ENCODE measurements at places on chromosomes 5 and 9. TPM values are rescaled to one million over a fixed set of nuclear protein-coding genes. Genes with fewer than 3 reads are reported as not detected.

TAF9 gene
- total RNA-seq, result 70.5 TPM

GRCh38 chr5:106640511-106640910, 1030.2 kb downstream of the EFNA5 start:
- H3K36me3 ChIP-seq, result no peaks in the 10 kb centered on the region
- DNase-seq, result no peak
- H3K27me3 ChIP-seq, result no peaks in the 10 kb centered on the region

NCS1 gene
- total RNA-seq, result 24.3 TPM

DNA sequence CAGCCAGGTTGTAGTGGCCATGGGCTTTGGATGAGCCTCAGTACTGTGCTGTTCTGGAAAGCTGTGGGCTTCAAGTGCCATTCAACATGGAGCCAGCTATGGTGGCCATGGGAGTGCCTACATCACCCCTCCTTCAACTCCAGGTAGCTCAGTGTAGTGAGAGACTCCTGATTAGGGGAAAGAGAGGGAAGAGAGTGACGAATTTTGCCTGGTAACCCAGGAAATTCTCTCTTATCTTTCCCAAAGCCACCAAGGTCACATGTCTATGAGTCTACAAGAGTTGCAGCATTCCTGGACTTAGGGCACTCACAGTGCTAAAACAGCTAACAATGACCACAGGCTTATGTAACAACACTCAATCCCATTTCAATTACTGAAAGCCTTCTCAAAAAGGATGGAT, 81.7 kb upstream of the SPTLC1 start:
- H3K27ac ChIP-seq, result no peak overlapping the region
- DNase-seq, result no peak
- H3K4me1 ChIP-seq, result no peaks in the 10 kb centered on the region
- H3K27me3 ChIP-seq, result no peaks in the 10 kb centered on the region
- H3K4me3 ChIP-seq, result no peak overlapping the region

DNA sequence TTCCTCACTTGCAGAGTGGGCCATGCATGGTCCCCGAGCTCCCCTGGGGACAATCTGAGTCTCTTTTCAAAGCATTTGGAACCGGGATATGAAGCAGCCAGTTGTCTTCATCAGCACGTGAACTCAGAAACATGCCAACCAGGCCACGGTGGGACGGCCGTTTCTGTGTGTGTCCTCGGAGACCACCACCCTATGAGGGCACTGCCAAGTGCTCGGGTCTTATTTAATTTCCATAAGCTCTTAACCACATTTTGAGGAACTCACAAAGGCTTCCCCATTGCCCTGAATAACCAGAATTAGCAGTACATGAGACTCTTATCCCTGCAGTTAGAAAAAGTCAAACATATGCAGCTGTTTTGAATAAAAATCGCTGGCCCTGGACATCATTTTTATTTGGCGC, 60.1 kb downstream of the OTULIN start:
- no peak overlapping the region for H3K4me3 ChIP-seq
- peaks cover 14% of the 10 kb centered on the region for H3K4me1 ChIP-seq
- no peaks in the 10 kb centered on the region for H3K27me3 ChIP-seq

DNA sequence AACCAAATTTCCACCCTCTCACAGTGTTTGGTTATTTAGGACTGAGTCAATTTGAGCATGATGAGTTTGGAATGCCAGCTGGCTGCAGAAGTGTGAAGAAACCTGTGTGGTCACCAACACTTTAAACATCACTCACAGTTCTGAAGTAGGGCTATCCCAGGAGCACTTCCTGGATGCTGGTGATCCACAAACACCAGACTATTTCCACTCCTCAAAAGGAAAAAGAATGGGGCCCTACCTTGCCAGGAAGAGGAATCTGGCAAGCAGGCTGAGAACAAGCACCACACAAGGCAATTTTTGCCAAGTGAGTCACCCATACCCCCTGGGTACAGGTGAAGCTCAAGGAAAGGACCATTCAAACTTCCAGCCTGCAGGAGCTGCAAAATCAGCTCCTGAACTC, 294.2 kb upstream of the PTGER4 start:
- no peaks in the 10 kb centered on the region for H3K36me3 ChIP-seq
- peaks cover 55% of the 10 kb centered on the region for H3K4me1 ChIP-seq
- H3K27me3 ChIP-seq, result no peaks in the 10 kb centered on the region
- no peak for DNase-seq

SMIM33 gene
- 0.28 TPM for total RNA-seq

OBP2B gene
- total RNA-seq, result not detected

EFNA5 gene
- not detected for total RNA-seq

- no peak overlapping the region for H3K27ac ChIP-seq
- DNase-seq, result no peak
- no peaks in the 10 kb centered on the region for H3K4me1 ChIP-seq
- no peaks in the 10 kb centered on the region for H3K27me3 ChIP-seq
- no peaks in the 10 kb centered on the region for H3K36me3 ChIP-seq
- no peak overlapping the region for H3K4me3 ChIP-seq
These were observed 289.7 kb downstream of the MRPS30 start for GRCh38 chr5:45098483-45098882.

- no peaks in the 10 kb centered on the region for H3K4me1 ChIP-seq
- DNase-seq, result no peak
- no peaks in the 10 kb centered on the region for H3K36me3 ChIP-seq
- H3K4me3 ChIP-seq, result no peak overlapping the region
These were observed 299.4 kb upstream of the RASA1 start for GRCh38 chr5:86968301-86968753.

GRCh38 chr5:8829323-8830029, 716.4 kb downstream of the SEMA5A start:
- no peaks in the 10 kb centered on the region for H3K36me3 ChIP-seq
- no peaks in the 10 kb centered on the region for H3K4me1 ChIP-seq
- no peak overlapping the region for H3K4me3 ChIP-seq
- no peaks in the 10 kb centered on the region for H3K27me3 ChIP-seq

DNA sequence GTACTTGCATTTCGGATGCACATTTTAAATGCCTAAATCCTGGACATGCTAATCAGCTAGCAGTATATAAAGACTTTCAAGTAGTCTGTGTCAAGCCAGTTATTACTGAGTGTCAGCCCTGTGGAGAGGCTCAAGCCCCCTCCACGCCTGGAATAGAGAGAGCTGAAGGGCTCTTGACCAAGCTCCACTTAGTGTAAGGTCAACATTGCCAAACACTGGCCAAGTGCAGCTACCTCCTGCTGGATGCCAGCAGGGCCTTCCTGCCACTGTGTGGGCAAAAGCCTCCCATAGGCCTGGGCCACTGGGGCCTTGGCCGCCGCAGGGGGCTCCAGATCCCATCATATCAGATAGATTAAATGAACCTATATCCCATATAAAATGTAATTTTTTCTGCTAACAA, 239.4 kb upstream of the PANK3 start:
- no peaks in the 10 kb centered on the region for H3K36me3 ChIP-seq
- H3K27ac ChIP-seq, result no peak overlapping the region
- no peak for DNase-seq
- no peaks in the 10 kb centered on the region for H3K27me3 ChIP-seq

CARD9 gene
- 1.5 TPM for total RNA-seq

WWC1 gene
- total RNA-seq, result 0.77 TPM

DNA sequence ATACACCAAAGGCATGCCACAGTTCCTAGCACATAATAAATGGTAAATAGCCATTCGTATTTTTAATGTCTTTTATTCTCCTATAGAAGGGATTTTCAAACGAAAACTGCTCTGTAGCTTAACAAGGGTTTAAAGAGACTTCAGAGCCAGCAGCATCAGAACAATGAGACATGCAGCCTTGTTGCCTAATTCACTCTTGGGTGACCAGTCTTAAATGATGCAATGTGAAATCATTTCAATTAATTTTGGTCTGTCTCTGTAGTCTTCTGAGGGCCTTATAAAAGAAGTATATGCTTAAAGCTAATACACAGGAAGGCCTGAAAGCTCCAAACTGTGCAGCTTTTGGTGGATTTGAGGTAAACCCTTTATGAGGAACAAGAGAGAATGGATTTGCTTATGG, 888.8 kb upstream of the WWC1 start:
- H3K27me3 ChIP-seq, result no peaks in the 10 kb centered on the region
- H3K36me3 ChIP-seq, result no peaks in the 10 kb centered on the region
- H3K4me3 ChIP-seq, result no peak overlapping the region
- H3K27ac ChIP-seq, result no peak overlapping the region
- H3K4me1 ChIP-seq, result no peaks in the 10 kb centered on the region

ACOT12 gene
- not detected for total RNA-seq

DNA sequence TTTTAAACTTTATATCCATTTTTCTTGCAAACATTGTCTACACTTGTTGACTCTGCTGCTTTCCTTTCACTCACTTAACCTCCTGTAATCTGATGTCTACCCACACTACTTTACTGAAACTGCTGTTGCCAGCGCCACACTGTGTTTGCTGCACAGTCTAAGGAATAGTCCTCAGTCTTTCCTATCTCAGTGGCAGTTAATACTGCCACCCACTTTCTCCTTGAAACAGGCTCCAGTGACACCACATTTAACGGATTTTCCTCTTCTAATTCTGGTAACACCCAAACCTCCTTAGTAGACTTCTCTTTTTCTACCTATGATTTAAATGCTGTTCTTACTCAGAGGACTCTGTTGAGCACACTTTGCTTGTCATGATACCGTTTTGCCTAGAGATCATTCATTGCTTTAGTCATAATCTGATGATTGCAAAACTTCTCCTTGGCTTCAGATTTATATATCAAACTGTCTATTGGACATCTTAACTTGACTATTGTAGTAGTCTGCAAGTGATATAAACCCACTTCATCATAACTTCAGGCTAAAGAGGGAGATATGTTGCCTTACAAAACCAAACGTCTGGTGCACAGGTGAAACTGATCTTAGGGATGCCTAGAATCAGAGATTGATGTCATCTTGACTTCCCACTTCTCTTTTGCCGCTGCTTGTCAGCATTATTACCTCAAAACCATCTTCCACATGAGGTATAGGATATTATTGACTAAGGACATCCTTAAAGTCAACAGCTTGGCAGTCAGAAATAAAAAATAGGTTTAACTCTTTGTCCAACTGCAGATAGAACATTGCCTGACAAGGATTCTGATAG, 94.1 kb downstream of the CDC42SE2 start:
- H3K36me3 ChIP-seq, result peaks cover 9% of the 10 kb centered on the region
- no peak for DNase-seq
- H3K27me3 ChIP-seq, result no peaks in the 10 kb centered on the region
- peaks cover 49% of the 10 kb centered on the region for H3K4me1 ChIP-seq
- H3K27ac ChIP-seq, result no peak overlapping the region
- H3K4me3 ChIP-seq, result no peak overlapping the region

DNA sequence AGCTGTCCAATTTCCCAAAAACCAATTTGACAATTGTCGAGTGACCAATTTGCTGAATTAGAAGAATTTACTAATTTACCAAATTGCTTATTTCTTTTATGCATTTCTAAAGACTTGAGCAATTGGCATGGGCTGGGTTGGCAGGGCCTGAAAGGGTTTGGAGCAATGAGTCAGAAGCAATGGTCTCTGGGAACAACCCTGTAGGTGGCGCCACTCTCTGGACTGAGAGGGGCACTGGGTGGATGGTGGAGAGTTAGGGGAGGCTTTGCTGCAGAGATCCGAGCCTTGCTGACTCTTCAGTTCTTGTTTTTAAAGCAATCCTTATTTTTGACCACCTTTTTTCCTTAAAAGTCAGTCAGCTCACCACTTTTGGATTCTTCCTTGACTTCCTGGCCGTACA, 71.5 kb upstream of the RPS23 start:
- no peaks in the 10 kb centered on the region for H3K36me3 ChIP-seq
- H3K27ac ChIP-seq, result no peak overlapping the region
- H3K27me3 ChIP-seq, result no peaks in the 10 kb centered on the region
- DNase-seq, result no peak

DNA sequence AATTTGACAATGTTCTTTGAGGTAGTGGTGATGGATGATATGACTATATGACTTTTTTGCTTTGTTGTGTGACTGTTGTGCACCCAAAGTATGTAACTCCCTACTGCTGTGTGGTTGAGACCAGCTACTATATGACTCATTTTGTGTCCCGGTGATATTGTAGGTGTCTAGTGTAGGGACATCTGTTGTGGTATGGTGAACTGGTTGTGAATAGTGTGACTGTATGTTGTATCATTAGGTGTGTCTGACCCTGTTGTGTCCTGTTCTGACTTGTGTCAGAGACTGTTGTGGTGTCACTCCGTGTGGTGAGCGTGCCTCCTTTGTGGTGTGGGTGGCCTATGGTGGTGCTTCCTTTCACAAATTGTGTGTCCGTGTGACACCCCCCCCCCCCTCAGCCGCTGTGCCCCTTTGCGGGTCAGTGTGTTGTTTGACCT, 11.2 kb upstream of the CXXC5 start:
- no peak for DNase-seq
- peaks cover 39% of the 10 kb centered on the region for H3K4me1 ChIP-seq
- H3K27me3 ChIP-seq, result no peaks in the 10 kb centered on the region
- H3K4me3 ChIP-seq, result peak overlapping the region; percentile 44
- H3K27ac ChIP-seq, result peak overlapping the region; percentile 73

- H3K36me3 ChIP-seq, result peaks cover 6% of the 10 kb centered on the region
- no peak for DNase-seq
- no peak overlapping the region for H3K4me3 ChIP-seq
- no peaks in the 10 kb centered on the region for H3K4me1 ChIP-seq
- no peaks in the 10 kb centered on the region for H3K27me3 ChIP-seq
These were observed 74.7 kb downstream of the TMEM161B start for GRCh38 chr5:88193896-88194295.

GRCh38 chr9:26243029-26243697, 564.9 kb upstream of the TUSC1 start:
- no peaks in the 10 kb centered on the region for H3K4me1 ChIP-seq
- no peaks in the 10 kb centered on the region for H3K27me3 ChIP-seq
- no peak for DNase-seq
- H3K4me3 ChIP-seq, result no peak overlapping the region

LCN9 gene
- not detected for total RNA-seq

UGT3A2 gene
- not detected for total RNA-seq

NOXA1 gene
- total RNA-seq, result 0.66 TPM

DNA sequence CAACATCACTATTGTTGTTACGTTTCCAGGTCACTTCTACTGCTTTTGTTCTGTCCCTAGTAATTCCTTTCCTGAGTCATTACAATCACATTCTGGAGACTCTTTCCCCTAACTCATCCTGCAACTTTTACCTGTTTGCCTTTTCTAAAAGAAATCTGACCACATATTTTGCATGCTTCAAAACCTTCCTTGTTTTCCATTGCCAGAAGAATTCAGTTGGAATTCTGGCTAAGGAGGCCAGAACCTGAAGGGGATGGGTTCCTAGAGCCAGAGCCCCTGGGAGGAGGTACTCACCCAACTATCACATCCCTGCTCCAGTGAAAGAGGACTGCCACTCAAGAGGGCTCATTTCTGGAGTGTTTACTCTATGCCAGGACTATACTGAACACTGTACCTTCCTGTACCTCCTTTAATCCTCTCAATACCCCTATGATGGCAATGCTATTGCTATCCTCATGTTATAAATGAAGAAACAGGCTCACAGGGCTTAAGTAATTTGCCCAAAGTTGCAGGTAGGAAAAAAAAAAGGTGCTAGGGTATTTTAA, 42.8 kb upstream of the MAST4 start:
- no peaks in the 10 kb centered on the region for H3K4me1 ChIP-seq
- no peaks in the 10 kb centered on the region for H3K27me3 ChIP-seq
- H3K36me3 ChIP-seq, result no peaks in the 10 kb centered on the region
- H3K4me3 ChIP-seq, result no peak overlapping the region
- H3K27ac ChIP-seq, result no peak overlapping the region
- DNase-seq, result no peak

GRCh38 chr9:94175669-94176068, 83.4 kb upstream of the ZNF169 start:
- H3K4me1 ChIP-seq, result peaks cover 37% of the 10 kb centered on the region
- H3K27ac ChIP-seq, result no peak overlapping the region
- no peak for DNase-seq
- H3K36me3 ChIP-seq, result peaks cover 29% of the 10 kb centered on the region

Data from CD8-positive, alpha-beta memory T cell (primary cell).